Activated naive CD8-positive, alpha-beta T cell treated with anti-CD3 and anti-CD28 coated beads for 36 hours (primary cell): ENCODE measurements at places on chromosomes 12 and 14. TPM values are rescaled to one million over a fixed set of nuclear protein-coding genes. Genes with fewer than 3 reads are reported as not detected.

The PRR4 gene
- total RNA-seq, result 1.4 TPM

The CIDEB gene
- 6.0 TPM for total RNA-seq

The SLC10A1 gene
- not detected for total RNA-seq

DNA sequence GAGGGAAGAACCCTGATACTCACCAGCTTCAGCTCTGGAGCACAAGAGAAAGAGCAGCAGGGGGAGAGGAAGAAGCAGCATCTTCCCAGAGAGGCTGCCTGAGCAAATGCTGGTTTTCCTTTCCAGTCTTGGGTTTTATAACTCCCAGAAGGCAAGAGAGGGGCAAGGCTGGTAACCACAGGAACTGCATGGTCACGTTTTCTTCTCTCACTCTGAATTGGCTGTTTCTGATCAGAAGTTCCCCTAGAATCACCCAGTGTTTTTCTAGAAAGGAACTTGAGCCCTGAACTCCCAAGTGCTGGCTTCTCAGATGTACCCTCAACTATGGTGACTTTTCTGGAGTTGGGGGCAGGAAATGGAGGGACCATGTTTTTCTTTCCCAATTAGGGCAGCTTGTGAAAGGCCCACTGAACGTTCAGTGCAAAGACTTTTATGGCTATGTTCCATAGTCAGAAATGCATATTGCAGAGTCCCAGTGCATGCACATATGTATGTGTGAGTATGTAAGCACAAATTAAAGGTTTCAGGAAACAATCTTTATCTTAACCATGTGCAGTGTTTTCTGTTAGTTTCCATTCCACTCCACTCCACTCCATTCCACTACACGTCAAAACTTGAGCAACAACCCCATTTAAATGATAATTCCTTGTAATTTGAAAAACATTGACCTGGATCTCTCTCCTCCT lies at the start of gene CMA1:
Gene CMA1 (minus strand): TSS at position 111 of the 686 bp plus-strand sequence. CDS start 30 bp downstream, at position 81.
- no peak within 1 kb of the TSS for H3K4me3 ChIP-seq
- H3K4me1 ChIP-seq, result peaks cover 3% of the 10 kb centered on the region
- peaks cover 2% of the 10 kb centered on the region for H3K36me3 ChIP-seq
- H3K27ac ChIP-seq, result no peak within 1 kb of the TSS

The P3H3 gene
- 0.60 TPM for total RNA-seq

DNA sequence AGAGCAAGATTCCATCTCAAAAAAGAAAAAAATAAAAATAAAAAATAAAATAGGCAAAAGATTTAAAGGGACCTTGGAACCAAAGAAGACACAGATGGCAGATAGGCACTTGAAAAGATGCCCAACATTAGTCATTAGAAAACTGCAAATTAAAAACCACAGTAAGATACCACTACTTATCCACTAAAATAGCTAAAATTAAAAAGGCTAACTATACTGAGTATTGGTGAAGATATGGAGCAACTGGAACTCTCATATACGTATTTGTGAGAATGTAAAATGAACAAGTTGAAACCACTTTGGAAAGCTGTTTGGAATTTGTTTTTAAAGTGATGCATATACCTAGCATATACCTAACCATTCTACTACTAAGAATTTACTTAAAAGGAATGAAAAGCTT lies 22.3 kb downstream of the BLTP3B start:
- DNase-seq, result no peak
- H3K36me3 ChIP-seq, result peaks cover 23% of the 10 kb centered on the region
- no peaks in the 10 kb centered on the region for H3K27me3 ChIP-seq
- H3K27ac ChIP-seq, result no peak overlapping the region
- H3K4me3 ChIP-seq, result no peak overlapping the region

The PLEKHA5 gene
- total RNA-seq, result 2.6 TPM

The CLEC2A gene
- not detected for total RNA-seq

- H3K4me3 ChIP-seq, result no peak overlapping the region
- H3K4me1 ChIP-seq, result no peaks in the 10 kb centered on the region
- no peak for DNase-seq
- H3K36me3 ChIP-seq, result no peaks in the 10 kb centered on the region
- H3K27me3 ChIP-seq, result no peaks in the 10 kb centered on the region
- H3K27ac ChIP-seq, result no peak overlapping the region
These were observed 125.5 kb downstream of the RPS29 start for GRCh38 chr14:49460662-49461061.

- H3K4me1 ChIP-seq, result peaks cover 27% of the 10 kb centered on the region
- H3K4me3 ChIP-seq, result no peak overlapping the region
- H3K27ac ChIP-seq, result peak overlapping the region; percentile 50
- peaks cover 14% of the 10 kb centered on the region for H3K36me3 ChIP-seq
- no peak for DNase-seq
These were observed 8.7 kb downstream of the SLC48A1 start for GRCh38 chr12:47781479-47782371.

GRCh38 chr12:46458500-46459102 lies 86.0 kb upstream of the SLC38A2 start:
- H3K4me3 ChIP-seq, result peak overlapping the region; percentile 59
- peaks cover 7% of the 10 kb centered on the region for H3K36me3 ChIP-seq
- peak overlapping the region; percentile 95 for H3K27ac ChIP-seq

GRCh38 chr12:24414480-24414879 lies 465.0 kb upstream of the SOX5 start:
- no peaks in the 10 kb centered on the region for H3K4me1 ChIP-seq
- no peak overlapping the region for H3K27ac ChIP-seq
- DNase-seq, result no peak
- no peaks in the 10 kb centered on the region for H3K36me3 ChIP-seq
- H3K4me3 ChIP-seq, result no peak overlapping the region

DNA sequence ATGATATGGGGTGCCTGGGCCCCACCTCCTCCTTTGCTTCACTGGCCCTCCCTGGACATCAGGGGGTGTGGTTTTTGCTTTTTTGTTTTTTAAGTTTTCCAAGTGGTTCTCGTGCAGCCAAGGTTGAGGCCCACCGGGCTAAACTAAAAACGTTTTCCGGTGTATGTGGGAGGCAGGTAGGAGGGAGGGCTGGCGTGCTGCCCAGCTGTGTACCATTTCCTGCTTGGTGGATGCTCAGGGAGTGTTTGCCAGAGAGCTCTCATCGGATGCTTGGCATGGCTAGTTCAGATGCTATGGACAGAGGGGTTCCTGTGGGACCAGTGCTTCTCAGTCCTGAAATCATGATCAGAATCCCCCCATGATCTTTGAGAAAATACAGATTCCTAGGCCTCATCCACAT lies 246.4 kb downstream of the CACNA1C start:
- no peaks in the 10 kb centered on the region for H3K36me3 ChIP-seq
- peak; percentile 24 for DNase-seq
- no peak overlapping the region for H3K27ac ChIP-seq
- no peaks in the 10 kb centered on the region for H3K27me3 ChIP-seq

DNA sequence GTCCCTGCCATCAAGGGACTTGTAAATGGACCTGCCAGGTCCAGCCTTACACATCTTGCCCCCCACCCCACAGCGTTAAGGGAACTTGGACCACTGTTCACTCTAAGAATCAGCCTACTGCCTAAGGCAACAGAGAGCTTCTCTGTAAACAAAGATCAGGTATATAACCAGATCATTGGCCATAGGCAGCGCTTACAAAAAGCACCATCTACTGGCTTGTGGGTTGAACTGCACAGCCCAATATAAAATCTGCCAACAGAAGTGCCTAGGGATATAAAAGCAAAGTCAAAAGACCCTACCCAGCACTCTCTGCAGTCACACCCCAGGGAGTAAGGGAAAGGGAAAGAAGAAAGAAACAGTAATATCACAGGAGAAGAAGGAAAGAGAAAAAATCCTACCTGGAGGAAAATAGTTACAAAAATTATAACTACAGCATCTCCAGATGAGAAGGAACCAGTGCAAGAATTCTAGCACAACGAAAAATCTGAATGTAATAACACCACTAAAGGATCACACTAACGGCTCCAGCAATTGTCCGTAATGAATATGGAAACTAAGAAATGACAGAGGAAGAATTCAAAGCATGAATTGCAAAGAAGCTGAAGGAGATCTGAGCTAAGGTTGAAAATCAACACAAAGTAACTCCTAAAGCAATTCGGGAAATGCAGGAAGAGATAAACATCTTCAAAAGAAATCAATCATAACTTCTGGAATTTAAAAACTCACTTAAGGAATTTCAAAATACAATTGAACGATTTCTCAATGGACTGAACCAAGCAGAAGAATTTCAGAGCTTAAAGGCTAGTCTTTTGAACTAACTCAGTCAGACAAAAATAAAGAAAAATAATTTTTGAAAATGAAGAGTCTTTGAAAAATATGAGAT lies 95.2 kb upstream of the PCED1B start:
- no peak overlapping the region for H3K27ac ChIP-seq

DNA sequence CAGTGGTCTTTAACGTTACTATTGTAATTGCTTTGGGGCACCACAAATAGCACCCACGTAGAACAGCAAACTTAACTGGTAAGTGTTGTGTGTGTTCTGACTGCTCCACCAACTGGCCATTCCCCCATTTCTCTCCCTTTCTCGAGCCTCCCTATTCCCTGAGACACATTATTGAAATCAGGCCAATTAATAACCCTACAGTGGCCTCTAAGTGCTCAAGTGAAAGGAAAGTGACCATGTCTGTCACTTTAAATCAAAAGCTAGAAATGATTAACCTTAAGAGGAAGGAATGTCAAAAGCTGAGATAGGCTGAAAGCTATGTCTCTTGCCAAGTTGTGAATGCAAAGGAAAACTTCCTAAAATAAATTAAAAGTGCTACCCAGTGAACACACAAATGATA lies 22.3 kb downstream of the PPP1R13B start:
- H3K4me3 ChIP-seq, result no peak overlapping the region
- H3K36me3 ChIP-seq, result no peaks in the 10 kb centered on the region
- no peaks in the 10 kb centered on the region for H3K27me3 ChIP-seq
- no peak overlapping the region for H3K27ac ChIP-seq
- peaks cover 22% of the 10 kb centered on the region for H3K4me1 ChIP-seq
- no peak for DNase-seq

DNA sequence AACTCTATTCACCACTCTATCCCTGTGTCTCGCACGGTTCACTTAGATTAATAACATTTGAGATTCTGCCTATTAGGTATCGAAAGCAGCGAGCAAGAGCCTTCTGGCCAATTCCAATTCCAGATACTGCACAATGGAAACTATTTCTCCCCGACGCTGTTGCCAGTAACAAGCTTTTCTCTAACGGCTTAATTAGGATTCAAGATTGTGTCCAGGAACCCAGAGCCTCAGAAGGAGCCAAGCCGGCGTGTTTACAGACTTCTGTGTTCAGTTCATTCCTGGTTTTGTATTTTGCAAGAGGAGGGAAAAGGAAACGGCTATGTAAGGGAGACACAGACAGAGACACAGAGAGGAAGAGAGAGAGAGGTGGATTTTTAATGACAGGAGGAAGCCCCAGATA lies 185.6 kb downstream of the DICER1 start:
- H3K36me3 ChIP-seq, result no peaks in the 10 kb centered on the region
- no peak for DNase-seq
- no peak overlapping the region for H3K4me3 ChIP-seq
- no peak overlapping the region for H3K27ac ChIP-seq
- H3K4me1 ChIP-seq, result no peaks in the 10 kb centered on the region
- H3K27me3 ChIP-seq, result peaks cover 28% of the 10 kb centered on the region

- H3K36me3 ChIP-seq, result peaks cover 9% of the 10 kb centered on the region
- peak overlapping the region; percentile 58 for H3K4me3 ChIP-seq
- DNase-seq, result no peak
- H3K27ac ChIP-seq, result peak overlapping the region; percentile 94
- H3K4me1 ChIP-seq, result peaks cover 51% of the 10 kb centered on the region
These were observed 103.7 kb upstream of the MAX start for GRCh38 chr14:65206078-65206447.

GRCh38 chr12:127579446-127579845 lies 687.5 kb upstream of the TMEM132C start:
- no peak overlapping the region for H3K4me3 ChIP-seq
- H3K27me3 ChIP-seq, result peaks cover 5% of the 10 kb centered on the region
- H3K27ac ChIP-seq, result no peak overlapping the region

GRCh38 chr12:7989827-7990491 lies 42.6 kb upstream of the FOXJ2 start:
- H3K4me1 ChIP-seq, result peaks cover 22% of the 10 kb centered on the region
- no peaks in the 10 kb centered on the region for H3K27me3 ChIP-seq
- no peaks in the 10 kb centered on the region for H3K36me3 ChIP-seq
- peak overlapping the region; percentile 67 for H3K4me3 ChIP-seq

DNA sequence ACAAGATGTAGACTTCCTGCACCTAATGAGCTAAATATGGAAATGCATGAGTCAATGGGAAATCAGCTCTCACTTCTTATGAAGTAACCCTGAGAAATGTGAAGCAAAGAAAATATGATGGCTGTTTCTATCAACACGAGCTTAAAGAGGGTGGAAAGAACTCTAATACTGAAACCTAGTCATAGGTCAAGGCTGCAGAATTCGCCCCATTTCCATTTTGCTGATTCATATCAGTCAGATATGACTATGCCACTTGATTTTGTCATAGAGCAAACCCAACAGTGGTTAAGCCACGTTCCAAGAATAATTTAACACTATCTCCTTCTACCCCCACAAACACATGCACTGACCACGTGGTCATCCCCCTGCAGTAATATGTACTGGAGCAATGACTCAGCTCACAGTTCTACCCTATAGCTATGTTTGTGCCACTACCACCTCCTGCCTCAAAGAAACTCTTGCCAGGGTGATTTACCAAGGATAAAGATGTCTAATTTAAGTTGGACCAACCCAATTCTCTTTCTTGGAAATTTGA lies 157.5 kb downstream of the TMTC3 start:
- peak; percentile 50 for DNase-seq
- H3K4me1 ChIP-seq, result peaks cover 11% of the 10 kb centered on the region
- H3K4me3 ChIP-seq, result no peak overlapping the region
- H3K27me3 ChIP-seq, result peaks cover 4% of the 10 kb centered on the region
- no peaks in the 10 kb centered on the region for H3K36me3 ChIP-seq
- H3K27ac ChIP-seq, result peak overlapping the region; percentile 79

The OLR1 gene
- total RNA-seq, result not detected

DNA sequence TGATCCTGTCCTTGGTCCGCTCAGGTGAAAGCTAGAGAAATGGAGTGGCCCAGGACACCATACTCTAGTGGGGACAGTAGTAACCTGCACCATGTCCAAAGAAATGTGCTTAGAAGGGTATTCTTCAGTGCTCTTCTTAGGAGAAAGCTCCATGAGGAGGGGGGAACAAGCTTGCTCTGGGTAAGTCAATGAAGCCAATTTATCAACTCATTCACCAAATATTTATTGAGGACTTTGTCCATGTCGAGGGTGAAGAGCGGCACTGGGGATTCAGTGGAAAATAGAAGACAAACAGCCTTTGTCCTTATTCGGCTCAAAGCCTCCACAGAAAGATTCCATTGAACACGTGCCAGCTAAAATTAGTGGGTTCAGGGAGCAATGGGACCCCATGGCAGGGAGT lies 677.8 kb downstream of the BCL11B start:
- H3K27ac ChIP-seq, result no peak overlapping the region
- H3K36me3 ChIP-seq, result no peaks in the 10 kb centered on the region
- H3K4me3 ChIP-seq, result no peak overlapping the region
- H3K4me1 ChIP-seq, result no peaks in the 10 kb centered on the region
- no peaks in the 10 kb centered on the region for H3K27me3 ChIP-seq

- H3K27ac ChIP-seq, result no peak overlapping the region
- no peak for DNase-seq
- H3K27me3 ChIP-seq, result peaks cover 24% of the 10 kb centered on the region
- no peaks in the 10 kb centered on the region for H3K4me1 ChIP-seq
- H3K36me3 ChIP-seq, result no peaks in the 10 kb centered on the region
- H3K4me3 ChIP-seq, result no peak overlapping the region
These were observed 189.5 kb downstream of the TTC8 start for GRCh38 chr14:89013698-89014568.

- no peak within 1 kb of the TSS for H3K4me3 ChIP-seq
- no peak for DNase-seq
- H3K27ac ChIP-seq, result no peak within 1 kb of the TSS
- H3K36me3 ChIP-seq, result no peaks in the 10 kb centered on the region
- peaks cover 4% of the 10 kb centered on the region for H3K27me3 ChIP-seq
These were observed at the start of gene COX8C for GRCh38 chr14:93346926-93347721. TSS of gene COX8C (plus strand) at chr14:93347182. CDS start at chr14:93347269, 87 bp downstream.

The DBX2 gene
- not detected for total RNA-seq

GRCh38 chr14:27387463-27387862 lies 789.6 kb upstream of the NOVA1 start:
- DNase-seq, result no peak
- no peaks in the 10 kb centered on the region for H3K27me3 ChIP-seq
- H3K4me1 ChIP-seq, result no peaks in the 10 kb centered on the region
- no peak overlapping the region for H3K4me3 ChIP-seq

The TAS2R46 gene
- total RNA-seq, result 0.39 TPM

The INTS13 gene
- total RNA-seq, result 86.9 TPM
